Adrenal gland (tissue), 19 donors: ENCODE measurements at places on chromosomes 16 and 17. TPM values are rescaled to one million over a fixed set of nuclear protein-coding genes. Genes with fewer than 3 reads are reported as not detected.

- no peaks in the 10 kb centered on the region for H3K27me3 ChIP-seq
- no peak overlapping the region for H3K27ac ChIP-seq
- no peak overlapping the region for H3K4me3 ChIP-seq
- DNase-seq, result no peak
- H3K36me3 ChIP-seq, result no peaks in the 10 kb centered on the region
These were observed 14.3 kb downstream of the MLYCD start for GRCh38 chr16:83913245-83913633.

GRCh38 chr16:3819175-3819527 is 61.4 kb downstream of the CREBBP start:
- no peaks in the 10 kb centered on the region for H3K27me3 ChIP-seq
- peaks cover 69% of the 10 kb centered on the region for H3K4me1 ChIP-seq
- no peak for DNase-seq

- H3K4me3 ChIP-seq, result no peak overlapping the region
- no peaks in the 10 kb centered on the region for H3K4me1 ChIP-seq
- H3K27ac ChIP-seq, result no peak overlapping the region
- no peak for DNase-seq
These were observed 1103.5 kb upstream of the RBFOX1 start for GRCh38 chr16:6229186-6229585.

DNA sequence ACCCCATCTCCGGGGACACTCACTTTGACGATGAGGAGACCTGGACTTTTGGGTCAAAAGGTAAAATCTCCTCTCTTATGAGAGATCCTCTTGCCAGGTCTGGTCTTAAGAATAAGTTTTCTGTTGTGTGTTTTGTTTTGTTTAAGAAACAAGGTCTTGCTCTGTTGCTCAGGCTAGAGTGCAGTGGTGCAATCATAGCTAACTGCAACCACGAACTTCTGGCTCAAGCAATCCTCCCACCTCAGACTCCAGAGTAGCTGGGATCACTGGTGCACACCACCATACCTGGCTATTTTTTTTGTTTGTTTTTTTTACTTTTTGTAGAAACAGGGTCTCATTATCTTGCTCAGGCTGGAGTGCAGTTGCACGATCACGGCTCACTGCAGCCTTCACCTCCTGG is 4.1 kb downstream of the MMP25 start:
- H3K27ac ChIP-seq, result no peak overlapping the region
- no peaks in the 10 kb centered on the region for H3K36me3 ChIP-seq
- peaks cover 32% of the 10 kb centered on the region for H3K27me3 ChIP-seq

GRCh38 chr16:27400751-27401620 is 988 bp upstream of the IL21R start:
- H3K27me3 ChIP-seq, result peaks cover 5% of the 10 kb centered on the region
- H3K4me1 ChIP-seq, result peaks cover 10% of the 10 kb centered on the region
- no peak for DNase-seq
- H3K36me3 ChIP-seq, result no peaks in the 10 kb centered on the region

- no peak overlapping the region for H3K27ac ChIP-seq
- no peak overlapping the region for H3K4me3 ChIP-seq
- DNase-seq, result no peak
- H3K36me3 ChIP-seq, result no peaks in the 10 kb centered on the region
- no peaks in the 10 kb centered on the region for H3K4me1 ChIP-seq
- H3K27me3 ChIP-seq, result no peaks in the 10 kb centered on the region
These were observed 7.3 kb downstream of the TBC1D24 start for GRCh38 chr16:2482249-2482648.

- H3K27me3 ChIP-seq, result no peaks in the 10 kb centered on the region
- DNase-seq, result no peak
- no peaks in the 10 kb centered on the region for H3K36me3 ChIP-seq
- H3K27ac ChIP-seq, result no peak overlapping the region
- H3K4me3 ChIP-seq, result no peak overlapping the region
- no peaks in the 10 kb centered on the region for H3K4me1 ChIP-seq
These were observed 96.7 kb downstream of the SYCE1L start for GRCh38 chr16:77295896-77296295.

- no peaks in the 10 kb centered on the region for H3K36me3 ChIP-seq
- no peaks in the 10 kb centered on the region for H3K27me3 ChIP-seq
- H3K4me1 ChIP-seq, result no peaks in the 10 kb centered on the region
These were observed 21.6 kb upstream of the ATP2A3 start for GRCh38 chr17:3985846-3986245.

DNA sequence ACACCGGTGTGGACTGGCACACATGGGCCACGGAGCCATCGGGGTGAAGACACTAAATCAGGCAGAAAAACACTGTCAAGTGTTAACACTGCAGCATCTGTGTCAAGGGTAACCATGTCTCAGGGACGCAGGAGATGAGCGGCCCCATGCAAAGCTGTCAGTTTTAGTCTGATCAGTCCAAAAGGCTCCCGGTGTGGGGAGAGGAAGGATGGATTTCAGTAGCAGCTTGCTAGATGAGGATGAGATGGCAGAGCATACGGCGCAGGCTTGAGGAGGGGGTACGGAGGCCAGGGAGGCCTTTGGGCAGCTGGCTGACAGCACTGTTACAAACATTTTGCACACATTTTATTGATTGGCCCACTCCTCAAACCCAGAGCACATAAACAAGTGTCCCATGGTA is 98.1 kb downstream of the GNAO1 start:
- H3K27me3 ChIP-seq, result no peaks in the 10 kb centered on the region
- no peak overlapping the region for H3K27ac ChIP-seq
- no peak for DNase-seq
- H3K36me3 ChIP-seq, result no peaks in the 10 kb centered on the region
- no peak overlapping the region for H3K4me3 ChIP-seq

DNA sequence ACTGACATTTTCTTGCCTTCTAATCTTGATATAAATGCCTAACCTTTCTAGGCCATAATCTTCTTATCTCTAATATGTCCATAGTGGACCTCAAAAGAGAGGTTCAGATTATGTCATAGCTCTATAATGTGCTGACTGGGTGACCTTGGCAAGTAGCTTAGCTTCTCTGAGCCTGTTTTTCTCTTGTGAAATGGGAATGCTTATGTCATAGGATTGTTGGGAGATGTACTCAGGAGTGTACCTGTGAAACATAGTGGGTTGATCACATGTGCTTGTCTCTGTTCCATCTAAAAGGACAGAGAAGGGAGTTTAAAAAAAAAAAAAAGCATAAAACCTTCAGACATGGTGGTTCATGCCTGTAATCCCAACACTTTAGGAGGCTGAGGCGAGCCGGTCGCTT is 2.4 kb downstream of the MED9 start:
- DNase-seq, result no peak
- peaks cover 46% of the 10 kb centered on the region for H3K4me1 ChIP-seq
- H3K27me3 ChIP-seq, result no peaks in the 10 kb centered on the region
- no peak overlapping the region for H3K4me3 ChIP-seq
- H3K27ac ChIP-seq, result no peak overlapping the region

DNA sequence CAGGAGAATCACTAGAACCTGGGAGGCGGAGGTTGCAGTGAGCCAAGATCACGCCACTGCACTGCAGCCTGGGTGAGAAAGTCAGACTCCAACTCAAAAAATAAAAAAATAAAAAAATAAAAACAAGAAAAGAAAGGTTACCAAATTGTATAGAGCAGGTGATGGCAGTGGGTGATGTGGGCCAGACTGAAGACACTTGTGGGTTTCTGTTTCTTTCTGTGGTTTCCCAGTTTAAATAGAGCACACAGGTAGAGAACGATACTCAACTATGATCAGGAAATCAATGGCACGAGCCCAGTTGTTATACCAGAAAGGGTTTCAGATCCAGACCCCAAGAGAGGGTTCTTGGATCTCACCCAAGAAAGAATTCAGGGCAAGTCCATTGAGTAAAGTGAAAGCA is 32.6 kb downstream of the NUBP1 start:
- H3K27ac ChIP-seq, result no peak overlapping the region
- no peak for DNase-seq
- H3K4me3 ChIP-seq, result no peak overlapping the region
- H3K36me3 ChIP-seq, result no peaks in the 10 kb centered on the region

GRCh38 chr17:66353937-66354401 is 51.6 kb downstream of the PRKCA start:
- no peaks in the 10 kb centered on the region for H3K36me3 ChIP-seq
- no peak for DNase-seq
- peaks cover 14% of the 10 kb centered on the region for H3K4me1 ChIP-seq
- no peak overlapping the region for H3K4me3 ChIP-seq

GRCh38 chr16:69921127-69921526 is 30.0 kb upstream of the CLEC18A start:
- H3K36me3 ChIP-seq, result no peaks in the 10 kb centered on the region
- DNase-seq, result no peak
- no peak overlapping the region for H3K4me3 ChIP-seq
- peaks cover 19% of the 10 kb centered on the region for H3K4me1 ChIP-seq

DNA sequence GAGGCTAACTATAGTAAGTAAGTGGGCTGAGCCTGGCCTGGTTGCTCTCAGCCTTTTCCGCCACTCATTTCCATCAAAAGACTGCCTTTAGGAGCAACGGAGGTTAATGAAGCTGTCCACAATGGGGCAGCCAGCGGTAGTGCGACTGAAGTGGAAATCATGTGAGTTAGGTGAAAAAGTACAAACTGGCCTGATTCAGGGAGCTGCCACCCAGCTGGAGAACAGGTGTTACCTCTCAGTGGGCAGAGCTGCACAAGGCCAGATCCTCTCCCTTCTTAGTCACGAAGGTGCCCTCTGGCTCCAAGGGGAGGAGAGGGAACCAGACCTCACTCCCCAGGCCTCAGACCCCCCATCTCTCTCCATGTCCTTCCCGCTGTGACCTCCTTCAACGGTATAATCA is 34.4 kb upstream of the CDRT4 start:
- H3K36me3 ChIP-seq, result no peaks in the 10 kb centered on the region
- H3K4me3 ChIP-seq, result no peak overlapping the region
- H3K27ac ChIP-seq, result no peak overlapping the region
- no peaks in the 10 kb centered on the region for H3K4me1 ChIP-seq
- H3K27me3 ChIP-seq, result no peaks in the 10 kb centered on the region
- DNase-seq, result no peak

- no peaks in the 10 kb centered on the region for H3K36me3 ChIP-seq
- no peaks in the 10 kb centered on the region for H3K4me1 ChIP-seq
- DNase-seq, result no peak
- no peaks in the 10 kb centered on the region for H3K27me3 ChIP-seq
- no peak overlapping the region for H3K4me3 ChIP-seq
These were observed 6.1 kb upstream of the WFIKKN2 start for GRCh38 chr17:50829332-50829731.

DNA sequence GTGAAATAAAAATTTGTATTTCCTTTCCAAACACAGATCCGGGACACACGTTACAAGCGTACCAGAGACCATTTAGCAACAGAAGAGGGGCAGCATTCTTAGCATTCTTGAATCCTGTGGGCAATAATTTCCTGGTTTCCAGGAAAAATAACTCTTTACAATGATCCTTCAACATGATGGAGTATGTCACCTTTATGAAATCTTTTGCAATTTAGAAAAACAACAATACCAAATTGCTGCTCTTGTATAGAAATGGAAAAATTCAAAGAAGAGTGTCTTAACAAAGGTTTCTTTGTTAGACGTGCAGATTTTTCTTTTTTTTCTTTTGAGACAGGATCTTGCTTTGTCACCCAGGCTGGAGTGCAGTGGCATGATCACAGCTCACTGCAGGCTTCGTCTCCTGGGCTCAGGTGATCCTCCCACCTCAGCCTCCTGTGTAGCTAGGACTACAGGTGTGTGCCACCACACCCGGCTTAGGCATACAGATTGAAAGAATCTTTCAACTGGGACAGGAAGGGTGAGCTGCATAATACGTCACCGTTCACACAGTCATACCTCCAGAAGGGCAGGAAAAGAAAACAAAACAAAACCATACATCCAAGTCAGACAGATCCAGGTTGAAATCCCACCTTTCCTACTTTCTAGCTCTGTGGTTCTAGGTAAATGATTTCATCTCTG is 10.8 kb upstream of the GCSH start:
- no peak overlapping the region for H3K27ac ChIP-seq
- no peak for DNase-seq
- H3K36me3 ChIP-seq, result no peaks in the 10 kb centered on the region
- H3K4me1 ChIP-seq, result no peaks in the 10 kb centered on the region
- H3K27me3 ChIP-seq, result no peaks in the 10 kb centered on the region

The SDR42E1 gene
- total RNA-seq, result 0.34 TPM

The ZSCAN10 gene
- 0.15 TPM for total RNA-seq

The MT1F gene
- total RNA-seq, result 10.8 TPM

The KRTAP4-9 gene
- total RNA-seq, result not detected

The MT1H gene
- total RNA-seq, result not detected

The SLC9A5 gene
- 2.1 TPM for total RNA-seq

The HELZ gene
- 60.9 TPM for total RNA-seq

The KCTD11 gene
- 11.5 TPM for total RNA-seq

The TEKT5 gene
- total RNA-seq, result 0.50 TPM
